SK-MEL-5 (cell line): ENCODE measurements at places on chromosomes 7 and 10. TPM values are rescaled to one million over a fixed set of nuclear protein-coding genes. Genes with fewer than 3 reads are reported as not detected.

Gene SYPL1
- 47.4 and 47.7 TPM in 2 replicates for total RNA-seq

Gene CISD1
- 41.5 and 43.6 TPM in 2 replicates for total RNA-seq

Gene ADCK2
- 30.9 and 35.2 TPM in 2 replicates for total RNA-seq

Gene IFIT1B
- total RNA-seq, result not detected in 2 replicates

Gene PON1
- 0.16 TPM in 1 of 2 replicates, not detected in the other for total RNA-seq

Gene ZNF33B
- 7.8 and 12.3 TPM in 2 replicates for total RNA-seq

Gene PAX4
- not detected in 2 replicates for total RNA-seq

Gene ETV1
- 34.6 and 39.8 TPM in 2 replicates for total RNA-seq

Gene HSPB1
- total RNA-seq, result 84.7 and 92.2 TPM in 2 replicates

Gene LRRTM3
- total RNA-seq, result not detected in 2 replicates

Gene KIAA1549
- 2.7 and 3.0 TPM in 2 replicates for total RNA-seq

Gene TDRD1
- total RNA-seq, result not detected in 2 replicates

Gene CLDN4
- total RNA-seq, result not detected in 2 replicates

Gene PLA2G12B
- total RNA-seq, result not detected in 2 replicates

Gene SLC39A12
- total RNA-seq, result 0.05 TPM in 1 of 2 replicates, not detected in the other

Gene DGKI
- total RNA-seq, result 3.1 and 3.6 TPM in 2 replicates

Gene NEUROG3
- not detected in 2 replicates for total RNA-seq
